ENCODE measurements at places on chromosomes 1 and 21. TPM values are rescaled to one million over a fixed set of nuclear protein-coding genes. Genes with fewer than 3 reads are reported as not detected.

GRCh38 chr1:31855038-31855845 is 39.4 kb upstream of the SPOCD1 start:
- no peak for DNase-seq

DNA sequence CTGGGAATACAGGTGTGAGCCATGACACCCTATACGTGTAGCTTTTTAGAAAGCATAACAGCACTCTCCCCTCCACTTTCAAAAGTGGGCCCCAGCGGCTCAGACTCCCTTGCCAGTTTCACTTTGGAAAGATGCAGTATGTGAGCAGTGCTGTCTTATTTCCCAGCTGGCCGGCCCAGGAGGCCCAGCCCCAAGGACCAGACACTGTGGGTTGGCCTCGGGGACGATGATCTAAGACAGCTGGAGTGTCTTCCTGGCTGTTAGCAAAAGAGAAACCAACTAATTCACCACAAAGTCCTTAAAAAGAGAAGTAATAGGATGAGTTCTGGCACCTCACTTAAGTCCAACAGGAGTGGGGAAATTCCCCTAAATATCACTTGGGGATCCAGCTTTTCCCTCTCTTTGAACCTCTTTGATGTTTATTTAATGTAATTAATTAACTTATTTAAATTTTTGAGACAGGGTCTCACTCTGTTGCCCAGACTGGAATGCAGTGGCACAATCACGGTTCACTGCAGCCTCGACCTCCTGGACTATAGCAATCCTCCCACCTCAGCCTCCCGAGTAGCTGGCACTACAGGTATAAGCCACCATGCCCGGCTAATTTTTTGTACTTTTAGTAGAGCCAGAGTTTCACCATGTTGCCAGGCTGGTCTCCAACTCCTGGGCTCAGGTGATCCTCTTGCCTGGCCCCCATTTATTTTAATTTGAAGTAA is 17.6 kb upstream of the CLIC4 start:
- peak; percentile 76 for DNase-seq

DNA sequence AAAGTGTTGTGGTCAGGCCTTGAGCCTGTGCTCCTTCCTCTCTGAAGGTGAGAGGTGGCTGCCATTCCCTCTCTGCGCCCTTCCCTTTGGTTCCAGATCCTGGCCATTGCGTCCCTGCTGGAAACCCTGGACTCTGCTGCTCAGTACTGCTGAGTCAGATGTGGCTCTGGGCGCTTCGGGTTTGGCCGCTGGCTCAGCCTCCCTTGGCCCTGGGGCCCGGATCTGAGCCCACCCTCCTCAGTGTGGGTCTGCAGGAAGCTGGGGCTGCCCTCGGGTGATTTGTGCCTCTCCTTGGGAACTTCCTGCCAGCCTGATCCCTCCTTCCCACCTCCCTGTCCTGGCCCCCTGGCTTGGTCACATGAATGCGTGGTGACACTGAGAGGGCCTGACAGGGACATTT is 32.2 kb downstream of the QSOX1 start:
- no peak for DNase-seq

Gene GPR25
- total RNA-seq, result not detected

Gene ADPRS
- 41.8 TPM for total RNA-seq

All from transverse colon (tissue), 4 donors.